Transverse colon (tissue), 4 donors: ENCODE measurements at places on chromosomes 13 and 19.

DNA sequence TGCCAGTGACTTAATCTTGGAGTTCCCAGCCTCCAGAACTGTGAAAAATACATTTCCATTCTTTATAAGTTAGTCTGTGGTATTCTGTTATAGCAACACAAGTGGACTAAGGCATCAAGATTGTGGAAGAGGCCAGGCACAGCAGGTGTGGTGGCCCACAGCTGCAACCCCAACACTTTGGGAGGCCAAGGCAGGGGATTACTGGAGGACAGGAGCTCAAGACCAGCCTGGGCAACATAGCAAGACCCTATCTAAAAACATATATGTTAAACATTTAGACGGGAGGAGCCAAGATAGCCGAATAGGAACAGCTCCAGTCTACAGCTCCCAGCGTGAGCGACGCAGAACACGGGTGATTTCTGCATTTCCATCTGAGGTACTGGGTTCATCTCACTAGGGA is 310.4 kb downstream of the FOXO1 start:
- no peak for DNase-seq

GRCh38 chr13:21012211-21012610 is 49.2 kb downstream of the LATS2 start:
- DNase-seq: no peak

- peak; percentile 68 for DNase-seq
Measured at GRCh38 chr19:17125728-17126677, 50.4 kb downstream of the MYO9B start.

GRCh38 chr13:73767747-73768315 is 366.4 kb downstream of the KLF12 start:
- DNase-seq: no peak

GRCh38 chr13:66359910-66360552 is 870.1 kb downstream of the PCDH9 start:
- no peak for DNase-seq

DNA sequence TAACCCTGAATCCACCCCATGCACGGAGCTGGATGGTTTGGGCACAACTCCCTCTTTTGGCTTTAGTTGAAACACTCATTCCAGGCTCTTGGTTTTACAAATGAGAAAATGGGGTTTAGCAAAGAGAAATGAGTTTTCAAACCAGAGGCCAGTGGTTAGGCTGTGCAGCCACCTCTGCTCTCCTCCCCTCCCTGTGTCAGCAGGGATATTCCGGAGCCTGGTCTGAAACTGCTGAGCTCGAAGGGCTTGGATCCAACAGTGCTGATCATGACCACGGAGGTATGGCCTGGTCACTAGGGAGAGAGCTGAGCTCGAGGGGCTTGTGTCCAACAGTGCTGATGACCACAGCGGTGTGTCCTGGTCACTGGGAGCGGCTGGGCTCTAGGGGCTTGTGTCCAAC is 41.5 kb downstream of the ZNF787 start:
- DNase-seq: no peak

- no peak for DNase-seq
Measured at GRCh38 chr13:93066187-93066586, 160.4 kb upstream of the GPC6 start.

- no peak for DNase-seq
Measured at GRCh38 chr13:59957438-59957837, 206.3 kb downstream of the DIAPH3 start.

- DNase-seq: no peak
Measured at GRCh38 chr19:15274477-15274876, 42.2 kb upstream of the EPHX3 start.

DNA sequence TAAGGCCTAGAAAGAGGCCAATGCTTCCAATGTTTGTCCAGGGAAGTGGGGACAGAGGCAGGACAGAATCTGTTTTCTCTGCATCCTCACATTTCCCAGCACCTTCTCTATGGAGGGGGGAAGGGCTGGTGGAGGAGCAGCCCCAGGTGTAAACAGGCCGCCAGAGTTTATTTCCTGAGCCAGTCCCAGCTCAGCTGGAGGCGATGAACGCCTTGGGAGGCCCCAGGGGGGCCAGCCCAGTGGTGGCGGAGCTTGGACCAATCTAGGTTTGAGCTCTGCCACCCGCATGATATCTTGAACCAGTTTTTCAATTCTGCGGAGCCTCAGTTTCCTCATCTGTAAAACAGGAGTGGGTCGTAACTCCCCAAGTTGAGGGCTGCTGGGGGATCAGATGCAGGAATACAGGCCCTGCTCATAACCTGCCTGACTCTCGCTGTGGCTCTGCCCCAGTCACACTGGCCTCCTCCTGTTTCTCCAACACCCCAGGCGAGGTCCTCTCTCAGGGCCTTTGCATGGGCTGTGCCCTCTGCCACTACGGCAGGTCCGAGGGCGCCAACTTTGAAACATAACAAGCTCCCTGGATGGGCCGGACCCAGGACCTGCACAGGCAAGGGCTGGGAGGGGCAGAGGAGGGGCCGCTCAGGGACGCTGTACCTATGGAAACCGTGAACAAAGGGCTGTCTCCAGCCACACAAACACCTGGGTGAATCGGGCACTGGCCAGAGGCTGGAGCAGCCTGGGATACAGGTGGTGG is 1.1 kb downstream of the TNFAIP8L1 start:
- peak; percentile 58 for DNase-seq

DNA sequence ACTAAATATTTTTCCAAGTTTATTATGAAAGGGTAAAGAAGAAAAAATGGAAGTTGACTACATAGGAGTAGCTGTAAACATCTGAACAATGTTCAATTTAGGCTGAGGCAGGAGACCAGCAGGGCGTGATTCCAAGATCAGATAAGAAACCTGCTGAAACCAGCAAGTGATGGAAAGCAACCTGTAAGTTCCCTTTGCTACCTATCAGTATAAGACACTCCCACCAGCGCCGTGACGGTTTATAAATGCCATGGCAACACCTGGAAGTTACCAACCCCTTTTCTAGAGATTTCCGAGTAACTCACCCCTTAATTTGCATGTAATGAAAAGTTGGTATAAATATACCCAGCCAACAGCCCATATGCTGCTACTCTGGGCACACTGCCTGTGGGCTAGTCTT is 1.1 kb upstream of the ZNF45 start:
- DNase-seq: no peak

GRCh38 chr19:20287070-20287469 is 120.1 kb downstream of the ZNF486 start:
- no peak for DNase-seq

DNA sequence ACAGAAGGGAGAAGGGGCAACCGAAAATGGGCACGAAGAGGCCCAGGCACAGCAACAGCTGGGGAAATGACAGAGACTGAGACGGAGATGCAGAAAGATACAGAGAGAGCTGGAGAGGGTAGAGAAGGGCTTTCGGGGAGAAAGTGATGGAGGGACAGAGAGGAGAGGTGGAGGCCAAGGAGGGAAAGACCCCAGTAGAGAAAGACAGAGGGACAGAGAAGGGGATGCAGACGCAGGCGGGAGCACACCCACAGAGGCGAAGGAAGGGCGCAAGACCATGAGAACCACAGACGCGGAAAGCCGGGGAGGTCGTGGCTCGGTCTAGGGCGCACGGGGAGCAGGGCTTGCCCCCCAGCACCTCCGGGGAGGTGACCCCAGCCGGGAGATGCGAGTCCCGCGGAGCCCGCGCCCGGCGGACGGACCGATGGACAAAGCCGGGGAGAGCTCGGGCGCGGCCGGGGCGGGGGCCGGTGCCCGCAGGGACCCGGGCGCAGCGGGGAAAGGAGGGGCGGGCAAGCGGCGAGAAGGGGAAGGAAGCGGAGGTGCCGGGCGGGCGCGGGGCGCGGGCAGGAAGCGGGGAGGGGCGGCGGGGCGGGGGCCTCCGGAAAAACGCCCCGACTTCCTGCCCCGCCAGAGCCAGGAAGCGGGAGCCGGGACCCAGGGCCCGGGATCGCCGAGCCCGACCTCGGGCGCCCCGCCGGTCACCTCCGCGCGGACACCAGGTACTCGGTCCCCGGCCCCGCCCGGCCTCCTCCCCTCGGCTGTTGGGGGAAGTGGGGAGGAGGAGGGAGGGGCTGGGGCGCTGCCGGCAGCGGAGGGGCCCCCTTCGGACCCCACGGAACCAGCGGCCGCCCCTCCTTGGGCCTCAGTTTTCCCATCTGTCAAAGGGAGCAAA is at the start of gene ARHGEF1:
ARHGEF1 (plus strand) TSS at position 617 of the 895 bp plus-strand sequence. CDS start 4,899 bp downstream, outside the sequence.
- peak; percentile 75 for DNase-seq

DNA sequence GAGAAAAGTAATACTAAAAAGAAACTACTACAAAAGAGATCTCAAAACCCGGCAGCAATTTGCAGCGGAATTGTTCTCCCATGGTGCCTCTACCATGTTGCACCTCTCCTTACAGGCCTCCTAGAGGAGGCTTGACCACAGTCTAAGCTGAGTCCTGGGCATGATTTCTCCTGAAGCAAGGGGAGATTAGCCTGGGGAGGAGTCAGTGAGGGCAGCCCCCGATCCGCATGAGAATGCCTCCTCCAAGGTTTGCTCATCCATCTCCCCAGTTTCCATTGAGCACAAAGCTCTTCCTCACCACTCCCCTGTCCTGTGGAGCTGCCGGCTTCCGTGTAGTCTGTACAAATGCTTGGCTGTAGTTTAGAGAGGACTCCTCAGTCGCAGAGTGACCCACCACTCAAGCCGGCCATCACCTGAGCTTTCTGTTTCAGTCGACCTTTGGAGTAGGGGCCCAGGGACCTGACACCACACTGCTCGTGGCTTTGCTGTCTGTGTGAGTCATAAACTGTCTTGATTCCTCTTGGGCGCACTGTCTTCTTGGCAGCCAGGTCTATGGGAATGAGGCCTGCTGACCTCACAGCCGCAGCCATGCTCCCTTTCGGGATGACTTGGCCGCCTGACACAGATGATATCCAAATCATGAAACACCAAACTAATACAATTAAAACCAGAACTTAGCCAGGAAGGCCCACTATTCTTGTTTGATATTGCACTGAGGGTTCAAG is 72.3 kb downstream of the C1QTNF9 start:
- no peak for DNase-seq

GRCh38 chr13:21608961-21609360 is 5.0 kb upstream of the MICU2 start:
- no peak for DNase-seq

GRCh38 chr13:76792731-76793347 is 93.4 kb downstream of the KCTD12 start:
- DNase-seq: no peak
